ENCODE measurements at places on chromosomes 6 and 20.

GRCh38 chr6:128158496-128158895 is 257.6 kb upstream of the THEMIS start:
- DNase-seq = no peak

- no peak for DNase-seq
Measured at GRCh38 chr20:52124821-52125220, 66.8 kb downstream of the ZFP64 start.

GRCh38 chr6:4582506-4583417 is 193.4 kb upstream of the CDYL start:
- no peak for DNase-seq

DNA sequence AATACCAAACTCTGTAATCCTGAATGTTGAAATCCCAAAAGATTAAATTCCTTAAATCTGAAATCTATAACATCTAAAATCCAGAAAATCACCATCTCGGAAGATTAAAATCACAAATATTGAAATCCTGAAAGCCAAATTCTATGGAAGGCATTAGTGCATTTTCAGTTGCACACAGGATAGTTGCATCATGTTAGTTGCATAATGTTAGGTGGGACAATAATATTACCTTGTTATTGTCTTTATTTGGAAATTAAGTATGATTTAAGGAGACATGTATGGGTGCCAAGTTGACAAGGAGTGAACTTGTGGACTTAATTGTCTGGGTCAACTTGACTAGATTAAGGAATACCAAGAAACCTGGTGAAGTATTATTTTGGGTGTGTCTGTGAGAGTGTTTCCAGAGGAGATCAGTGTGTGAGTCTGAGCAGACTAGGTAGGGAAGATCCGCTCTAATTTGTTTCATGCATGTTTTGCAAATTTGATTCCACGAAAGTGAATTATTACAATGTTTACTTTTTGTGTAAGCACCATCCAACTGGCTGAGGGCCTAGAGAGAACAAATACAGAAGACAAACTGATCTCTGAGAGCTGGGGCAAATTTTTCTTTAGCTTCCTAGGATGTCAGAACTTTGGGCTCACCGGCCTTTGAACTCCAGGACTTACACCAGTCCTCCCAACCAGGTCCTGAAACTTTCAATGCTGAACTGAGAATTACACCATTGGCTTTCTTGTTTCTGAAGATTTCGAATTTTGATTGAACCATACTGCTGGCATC is 545.1 kb upstream of the IRAK1BP1 start:
- DNase-seq = no peak

GRCh38 chr6:16336056-16336818 is 97.8 kb downstream of the GMPR start:
- DNase-seq = no peak

GRCh38 chr20:10802236-10802635 is 128.4 kb upstream of the JAG1 start:
- no peak for DNase-seq

DNA sequence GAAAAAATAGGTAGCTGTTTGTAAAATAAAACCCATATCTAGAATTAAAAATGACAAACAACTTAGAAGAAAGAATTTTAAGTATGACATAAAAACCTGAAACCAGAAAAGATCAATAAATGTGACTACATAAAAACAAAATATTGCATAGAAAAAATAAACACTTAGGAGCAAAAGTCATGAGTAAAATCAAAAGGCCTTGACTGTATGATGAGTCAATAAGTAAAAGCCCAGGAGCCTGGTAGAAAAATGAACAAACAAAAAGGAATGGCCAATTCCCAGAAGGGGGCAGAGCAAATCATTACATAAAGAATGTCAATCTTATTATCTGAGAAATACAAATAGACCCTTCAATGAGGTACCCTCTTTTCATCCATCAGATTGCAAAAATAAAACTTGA is 20.7 kb upstream of the ENPP1 start:
- no peak for DNase-seq

GRCh38 chr20:31951203-31951529 is 680 bp downstream of the PDRG1 start:
- DNase-seq = no peak

- DNase-seq = no peak
Measured at GRCh38 chr6:152204591-152204990, 397.1 kb downstream of the ESR1 start.

DNA sequence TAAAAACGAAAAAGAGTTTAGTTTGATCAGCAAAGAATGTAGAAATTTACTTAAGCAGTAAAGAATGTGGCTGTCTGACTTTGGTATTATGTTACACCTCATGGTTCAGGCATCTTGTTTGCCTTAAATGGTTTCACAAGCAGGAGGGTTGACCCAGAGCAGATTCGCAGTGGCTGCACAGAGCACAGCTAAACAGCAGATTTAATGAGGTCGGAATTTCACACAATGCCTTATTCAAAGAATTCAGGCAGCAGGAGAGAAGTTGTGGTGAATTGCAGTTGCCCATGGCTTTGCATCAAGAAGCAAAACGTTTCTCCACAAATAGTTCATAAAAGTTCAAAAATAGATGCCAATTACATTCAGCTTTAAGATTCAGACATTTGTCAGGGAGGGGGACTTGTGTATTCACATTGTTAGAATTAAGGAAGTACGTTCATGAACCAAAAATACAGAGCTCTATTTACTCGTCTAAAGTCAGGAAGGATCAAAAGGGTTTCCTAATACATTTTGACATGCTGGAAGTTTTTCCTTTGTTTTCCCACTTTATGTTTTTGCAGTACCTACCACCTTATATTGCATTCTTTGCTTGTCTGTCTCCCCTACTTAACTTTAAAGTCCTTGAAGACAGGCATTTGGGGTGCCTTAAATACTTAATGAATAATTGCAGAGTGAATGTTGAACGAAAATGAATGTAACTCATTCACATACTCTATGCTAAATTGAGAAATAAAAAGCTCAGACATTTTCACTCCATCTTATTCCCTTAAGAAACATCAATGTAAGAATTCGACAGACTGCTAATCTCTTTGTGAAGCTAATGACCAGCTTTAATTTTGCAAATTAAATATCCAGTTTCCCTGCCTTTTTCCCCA is 1163.6 kb upstream of the CITED2 start:
- peak; percentile 19 for DNase-seq

DNA sequence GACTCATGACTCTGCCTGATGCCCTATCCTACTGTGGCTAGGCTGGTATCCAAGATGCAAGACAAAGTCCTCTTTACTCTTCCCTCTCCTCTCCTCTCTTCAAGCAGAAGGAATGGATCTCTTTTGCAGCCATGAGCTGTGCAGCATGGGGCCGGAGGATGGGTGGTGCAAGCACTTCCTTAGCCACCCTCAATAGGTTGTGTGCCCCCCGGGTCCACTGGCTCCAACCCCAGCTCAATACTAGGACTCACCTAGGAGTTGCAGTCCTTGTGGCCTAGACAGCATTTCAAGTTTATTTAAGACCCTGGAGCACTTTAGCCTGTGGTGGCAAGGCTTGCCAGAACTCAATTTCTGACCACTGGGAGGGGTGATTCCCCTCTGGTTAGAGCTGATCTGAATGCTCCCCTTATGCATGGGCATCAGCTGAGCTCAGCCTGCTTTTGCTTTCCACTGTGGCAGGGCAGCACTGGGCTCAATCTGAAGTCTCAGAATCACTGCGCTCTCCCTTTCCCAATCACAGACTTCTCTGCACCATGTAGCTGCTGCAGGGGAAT is 29.0 kb upstream of the GRM4 start:
- no peak for DNase-seq

DNA sequence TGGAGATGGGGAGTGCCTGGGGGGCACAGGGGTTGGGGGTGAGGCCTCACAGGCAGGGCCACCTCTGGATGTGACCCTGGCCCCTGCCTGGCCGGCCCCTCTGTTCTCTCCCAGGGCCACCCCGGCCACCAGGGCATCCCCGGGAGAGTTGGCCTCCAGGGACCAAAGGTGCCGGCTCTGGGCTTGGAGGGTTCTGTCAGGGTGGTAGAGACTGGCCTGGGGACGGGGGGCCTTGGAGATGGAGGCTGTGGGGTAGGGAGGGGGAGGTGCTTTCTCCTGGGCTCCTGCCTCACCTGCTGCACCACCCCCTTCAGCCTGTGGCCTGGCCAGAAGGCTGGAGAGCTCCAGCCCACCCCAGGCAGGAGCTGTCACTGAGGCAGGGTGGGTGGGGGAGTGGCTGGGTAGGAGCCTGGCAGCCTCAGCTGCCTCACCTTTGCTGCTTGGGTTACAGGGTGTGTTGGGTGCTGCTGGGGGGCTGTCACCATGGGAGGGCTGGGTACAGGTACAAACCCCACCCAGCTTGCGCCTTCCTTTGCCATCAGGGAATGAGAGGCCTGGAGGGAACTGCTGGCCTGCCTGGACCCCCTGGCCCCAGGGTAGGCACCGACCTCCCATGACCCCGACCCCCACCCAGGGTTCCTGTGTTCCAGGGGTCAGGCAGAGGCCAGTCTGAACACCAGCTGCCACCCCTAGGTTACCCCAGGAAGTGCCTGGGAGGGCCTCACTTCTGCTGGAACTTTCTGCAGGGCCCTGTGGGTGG is 32.7 kb downstream of the COL20A1 start:
- no peak for DNase-seq

GRCh38 chr20:59944726-59945125 is 4.5 kb downstream of the FAM217B start:
- no peak for DNase-seq

DNA sequence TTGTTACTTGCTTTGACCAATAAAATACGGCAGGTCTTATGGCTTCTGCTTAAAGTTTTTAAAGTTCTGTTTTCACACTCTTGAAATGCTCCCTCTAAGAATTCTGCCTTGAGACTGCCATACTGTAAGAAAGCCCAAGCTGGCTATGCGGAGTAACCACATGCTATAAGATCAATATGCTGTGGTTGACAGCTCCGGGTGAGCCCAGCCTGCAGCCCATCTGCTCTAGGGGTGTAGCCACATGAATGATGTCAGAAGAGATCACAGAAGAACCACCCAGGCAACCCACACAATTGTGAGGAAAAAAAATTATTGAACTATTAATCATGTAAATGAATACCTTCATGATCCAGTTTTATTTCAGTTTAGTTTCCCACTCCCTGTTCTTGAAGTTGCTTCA is 26.1 kb upstream of the SH3BGRL2 start:
- no peak for DNase-seq

GRCh38 chr6:91299544-91300491 is 712.9 kb upstream of the MAP3K7 start:
- DNase-seq = no peak

- no peak for DNase-seq
Measured at GRCh38 chr6:167576828-167577503, 249.7 kb upstream of the AFDN start.

DNA sequence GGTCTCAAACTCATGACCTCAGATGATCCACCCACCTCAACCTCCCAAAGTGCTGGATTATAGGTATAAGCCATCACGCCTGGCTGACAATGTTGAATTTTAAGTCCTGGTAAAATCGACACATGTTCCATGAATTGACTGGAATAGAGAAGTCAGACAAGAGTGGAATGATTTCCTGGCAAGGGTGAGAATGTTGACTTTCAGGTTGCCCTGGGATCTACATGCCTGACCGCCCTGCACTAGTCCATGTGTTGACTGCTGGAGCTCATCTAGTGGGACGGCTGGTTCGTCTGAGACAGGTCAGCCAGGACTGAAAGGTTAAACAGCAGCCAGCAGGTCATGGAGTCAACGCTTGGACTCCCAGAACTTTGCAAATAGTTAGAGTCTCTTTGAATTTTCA is 88.8 kb downstream of the SASH1 start:
- no peak for DNase-seq

DNA sequence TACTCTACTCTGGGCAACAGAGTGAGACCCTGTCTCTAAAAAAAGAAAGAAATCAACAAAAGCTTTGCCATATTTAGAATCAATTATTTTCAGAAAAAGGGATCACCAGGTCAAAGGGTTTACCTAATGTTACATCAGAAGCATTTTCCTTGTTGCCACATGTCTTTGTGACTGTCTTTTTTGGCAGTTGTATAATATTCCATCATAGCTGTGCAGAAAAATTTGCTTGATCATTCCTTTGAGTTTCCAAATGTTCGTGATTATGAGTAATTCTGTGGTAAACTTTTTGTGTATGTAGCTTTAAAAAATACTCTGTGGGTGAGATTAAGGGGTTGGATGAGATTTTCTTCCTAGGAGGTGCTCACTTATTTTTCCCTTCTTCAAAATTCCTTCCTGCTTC is 26.4 kb downstream of the PNPLA1 start:
- DNase-seq = no peak

DNA sequence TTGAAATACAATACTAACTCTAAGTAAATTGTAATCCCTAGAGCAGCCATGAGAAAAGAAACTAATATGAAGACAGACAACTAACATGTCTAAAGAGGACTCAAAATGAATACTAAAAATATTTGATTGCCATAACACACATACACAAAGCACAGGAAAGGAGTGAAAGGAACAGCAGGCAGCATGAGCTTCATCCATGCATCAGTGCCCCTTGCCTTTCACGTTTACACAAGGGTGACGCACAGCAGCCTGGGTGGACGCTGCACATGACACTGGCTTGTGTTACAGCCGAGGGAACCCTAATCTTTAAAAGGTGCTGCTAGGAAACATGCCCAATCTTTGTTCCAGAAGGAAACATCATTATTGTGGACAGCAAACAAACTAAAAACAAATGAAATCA is 123.5 kb downstream of the MAN1A1 start:
- no peak for DNase-seq

- no peak for DNase-seq
Measured at GRCh38 chr6:39962831-39963230, 28.6 kb upstream of the MOCS1 start.

DNA sequence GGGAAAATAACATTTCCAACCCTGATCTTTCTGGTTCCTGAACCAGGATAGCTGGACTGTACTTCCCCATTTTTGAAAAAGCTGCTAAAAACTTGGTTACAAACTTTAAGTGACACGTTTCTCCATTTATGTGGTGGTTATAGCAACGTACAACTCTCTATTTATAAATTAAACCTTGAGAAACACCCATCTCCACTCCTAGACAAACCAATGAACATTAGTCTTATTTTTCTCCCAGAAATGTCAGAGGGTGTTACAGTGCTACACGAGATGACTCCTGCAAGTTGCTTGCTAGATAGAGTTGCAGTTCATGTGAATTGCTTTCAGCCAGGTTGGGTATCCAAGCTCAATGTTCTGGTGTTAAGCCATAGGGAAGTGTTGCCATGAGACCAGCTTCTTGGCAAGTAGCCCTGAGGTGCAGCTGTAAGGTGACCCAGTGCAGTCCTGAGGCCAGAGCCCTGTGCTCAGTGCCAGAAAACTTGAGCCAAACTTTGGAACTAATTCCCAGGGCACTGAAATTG is 51.3 kb upstream of the REV3L start:
- DNase-seq = no peak

GRCh38 chr6:125746731-125747588 is 2.5 kb upstream of the HEY2 start:
- peak; percentile 67 for DNase-seq

- DNase-seq = peak; percentile 75
Measured at GRCh38 chr6:89432875-89433251, at the start of gene ANKRD6. Gene ANKRD6, plus strand, starts transcription at chr6:89433152. Its CDS starts 133,825 bp downstream, at chr6:89566977.
